ENCODE measurements at places on chromosomes 5 and 9.
A peak's percentile ranks its signal among the peaks of the same experiment; 100 is the strongest.

DNA sequence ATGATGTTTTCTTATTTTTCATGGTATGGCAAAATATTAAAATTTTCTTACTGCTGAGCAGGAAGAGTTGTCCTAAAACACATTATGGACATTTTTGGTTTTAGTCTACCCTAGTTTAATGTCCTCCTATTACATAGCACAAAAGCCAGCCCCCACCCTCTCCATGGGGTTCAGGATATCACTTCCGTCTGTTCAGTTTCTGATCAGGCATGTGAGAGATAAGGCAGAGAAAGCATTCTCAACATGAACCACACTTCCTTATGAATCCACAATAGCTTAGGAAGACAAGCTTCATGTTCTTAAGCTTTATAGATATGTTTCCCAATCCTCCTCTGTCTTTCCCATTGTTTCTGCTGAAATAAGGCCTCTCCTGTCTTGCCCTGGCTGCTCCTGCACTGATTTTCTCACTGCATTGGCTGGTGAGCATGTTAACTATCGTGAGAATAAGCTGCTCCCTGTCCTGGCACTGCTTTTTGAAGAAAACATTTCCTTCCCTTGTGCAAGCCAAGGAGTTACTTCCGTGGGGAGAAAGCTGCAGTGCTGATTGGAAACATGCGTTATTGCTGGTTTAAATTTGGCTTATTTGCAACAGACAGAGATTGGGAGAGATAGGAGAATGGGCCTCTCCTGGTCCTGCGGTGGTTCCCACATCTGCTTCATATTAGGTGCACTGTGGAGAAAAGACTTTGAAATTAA is 260.3 kb upstream of the RPS23 start:
- no peak overlapping the region for H3K27ac ChIP-seq
- no peaks in the 10 kb centered on the region for H3K36me3 ChIP-seq
- no peak for DNase-seq
- no peaks in the 10 kb centered on the region for H3K4me1 ChIP-seq
- H3K27me3 ChIP-seq: no peaks in the 10 kb centered on the region
- H3K4me3 ChIP-seq: no peak overlapping the region

DNA sequence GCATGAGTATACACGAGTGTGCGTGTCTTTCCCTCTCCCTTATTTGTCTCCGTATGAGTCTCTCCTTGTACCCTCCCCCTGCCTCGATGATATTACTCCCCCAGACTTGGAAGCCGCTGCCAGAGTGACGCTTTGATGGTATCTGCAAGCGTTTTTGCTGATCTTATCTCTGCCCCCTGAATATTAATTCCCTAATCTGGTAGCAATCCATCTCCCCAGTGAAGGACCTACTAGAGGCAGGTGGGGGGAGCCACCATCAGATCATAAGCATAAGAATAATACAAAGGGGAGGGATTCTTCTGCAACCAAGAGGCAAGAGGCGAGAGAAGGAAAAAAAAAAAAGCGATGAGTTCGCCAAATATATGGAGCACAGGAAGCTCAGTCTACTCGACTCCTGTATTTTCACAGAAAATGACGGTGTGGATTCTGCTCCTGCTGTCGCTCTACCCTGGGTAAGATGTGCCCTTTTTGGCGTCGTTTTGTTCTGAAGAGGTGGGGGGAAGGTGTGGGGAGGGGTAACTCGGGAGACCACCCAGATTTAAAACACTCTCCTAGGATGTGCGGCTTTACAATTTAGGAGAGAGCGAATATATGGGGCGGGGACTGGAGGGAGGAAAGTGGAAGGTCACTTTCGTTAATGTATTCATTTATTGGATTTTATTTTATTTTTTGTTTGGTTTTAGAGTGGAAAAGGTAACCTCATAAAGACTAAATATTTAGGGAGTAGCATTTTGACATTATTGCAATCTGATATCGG is at the start of gene GABRG2:
Gene GABRG2, plus strand, starts transcription at position 119 of the 757 bp plus-strand sequence. Its CDS starts 227 bp downstream, at position 346.
- H3K4me3 ChIP-seq: no peak within 1 kb of the TSS
- no peak for DNase-seq
- H3K27me3 ChIP-seq: no peaks in the 10 kb centered on the region
- H3K36me3 ChIP-seq: no peaks in the 10 kb centered on the region

DNA sequence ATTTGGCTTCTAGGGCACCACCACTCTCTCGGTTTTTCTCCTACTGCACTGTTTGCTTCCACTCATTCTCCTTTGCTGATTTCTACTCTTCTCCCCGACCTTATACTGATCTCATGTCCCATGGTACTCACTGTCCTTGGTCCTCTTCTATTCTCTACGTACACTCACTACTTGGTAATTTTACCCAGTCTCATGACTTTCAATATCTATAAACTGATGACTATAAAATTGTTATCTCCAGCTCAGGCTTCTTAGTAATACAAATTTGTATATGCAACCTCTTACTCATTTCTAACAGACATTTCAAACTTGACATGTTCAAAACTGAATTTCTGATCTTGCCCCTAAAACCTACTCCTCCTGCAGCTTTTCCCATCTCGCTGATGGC is 4.1 kb downstream of the RAPGEF6 start:
- H3K27me3 ChIP-seq: no peaks in the 10 kb centered on the region
- peaks cover 1% of the 10 kb centered on the region for H3K36me3 ChIP-seq
- peaks cover 29% of the 10 kb centered on the region for H3K4me1 ChIP-seq
- DNase-seq: no peak
- H3K4me3 ChIP-seq: no peak overlapping the region
- no peak overlapping the region for H3K27ac ChIP-seq

- no peak for DNase-seq
- no peaks in the 10 kb centered on the region for H3K4me1 ChIP-seq
- H3K4me3 ChIP-seq: no peak overlapping the region
- H3K27me3 ChIP-seq: peaks cover 3% of the 10 kb centered on the region
Observed at GRCh38 chr9:78502566-78502965, 205.6 kb downstream of the PSAT1 start.

DNA sequence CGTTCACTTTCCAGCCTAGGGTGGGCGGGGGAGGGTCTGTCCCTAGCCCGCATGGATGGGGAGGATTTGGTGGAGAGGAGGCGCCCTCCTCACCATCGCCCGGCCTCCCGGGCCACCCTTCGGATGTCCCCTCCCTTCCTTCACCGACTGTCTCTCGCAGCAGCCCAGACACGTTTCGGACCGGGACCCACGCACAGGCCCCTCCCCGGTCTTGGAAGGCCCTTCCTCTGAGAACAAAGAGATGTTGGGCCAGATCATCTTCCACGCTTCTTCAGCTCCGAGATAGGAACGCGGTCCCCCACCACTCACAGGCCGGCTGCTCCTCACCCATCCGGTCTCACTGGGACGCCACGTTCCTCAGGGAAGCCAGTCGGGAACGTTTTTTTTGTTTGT is 640 bp upstream of the DPM2 start:
- H3K27ac ChIP-seq: peak overlapping the region; percentile 87
- H3K4me1 ChIP-seq: peaks cover 35% of the 10 kb centered on the region
- H3K4me3 ChIP-seq: peak overlapping the region; percentile 74
- no peaks in the 10 kb centered on the region for H3K27me3 ChIP-seq
- no peak for DNase-seq
- H3K36me3 ChIP-seq: peaks cover 15% of the 10 kb centered on the region

DNA sequence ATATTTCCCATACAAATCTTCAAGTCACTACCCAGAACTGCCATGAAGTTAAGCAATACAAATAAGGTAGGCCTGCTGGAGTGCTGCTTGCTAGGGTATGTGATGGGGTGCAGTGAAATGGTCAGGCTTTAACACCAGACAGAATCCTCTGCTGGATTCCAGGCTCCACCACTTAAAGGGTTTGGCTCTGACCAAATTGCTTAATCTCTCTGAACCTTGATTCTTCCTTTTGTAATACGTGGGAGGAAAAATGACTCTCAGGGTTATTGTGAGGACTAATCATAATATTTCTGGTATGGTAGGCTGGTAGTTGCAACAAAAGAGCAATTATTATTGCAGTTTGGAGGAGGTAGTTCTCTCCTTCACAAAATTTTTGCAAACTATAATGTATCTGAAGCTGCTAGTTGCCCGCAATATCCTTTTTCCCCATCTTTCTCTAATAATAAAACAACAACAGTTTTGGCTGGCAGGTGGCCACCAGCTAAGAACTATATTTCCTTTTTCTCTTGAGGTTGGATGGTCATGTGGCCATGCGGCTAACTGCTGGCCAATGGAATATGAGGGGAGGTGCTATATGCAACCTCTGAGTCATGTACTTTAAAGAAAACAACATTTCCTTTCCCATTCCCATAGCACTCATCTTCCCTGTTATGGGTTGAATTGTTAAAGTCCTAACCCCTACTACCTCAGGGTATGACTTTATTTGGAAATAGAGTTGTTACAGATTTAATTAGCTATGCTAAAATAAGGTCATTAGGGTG is 44.1 kb downstream of the CCL28 start:
- H3K36me3 ChIP-seq: peaks cover 24% of the 10 kb centered on the region
- no peak for DNase-seq
- H3K4me1 ChIP-seq: no peaks in the 10 kb centered on the region

- peak overlapping the region; percentile 67 for H3K27ac ChIP-seq
- no peak for DNase-seq
Observed at GRCh38 chr5:80215523-80215922, 40.3 kb downstream of the SERINC5 start.

DNA sequence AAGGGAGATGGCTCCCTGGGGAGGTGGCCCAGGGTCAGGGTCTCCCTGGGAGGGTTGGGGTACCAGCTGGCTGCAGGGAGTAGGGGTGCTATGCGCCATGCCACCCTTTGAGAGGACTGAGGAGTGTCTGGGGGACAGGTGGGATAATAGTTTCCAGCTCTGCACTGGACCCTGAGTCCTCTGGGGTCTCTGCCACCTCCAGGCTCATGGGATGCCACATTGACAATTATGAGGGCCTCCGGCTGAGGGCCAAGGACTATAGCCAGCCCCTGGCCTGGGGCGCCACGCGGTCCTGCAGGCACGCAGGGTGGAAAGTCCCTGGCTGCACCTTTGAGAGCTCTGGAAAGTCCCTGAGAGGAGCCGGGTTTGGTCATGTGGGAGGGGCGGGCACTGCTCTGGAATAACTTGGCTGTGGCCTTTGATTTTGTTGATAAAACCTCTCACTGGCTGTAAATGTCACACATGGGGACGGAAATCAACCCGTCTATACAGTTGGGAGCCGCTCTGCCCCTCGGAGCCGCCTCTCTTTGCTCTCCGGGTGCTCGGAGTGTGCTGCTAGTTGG is 16.0 kb downstream of the TRAF2 start:
- peak overlapping the region; percentile 96 for H3K27ac ChIP-seq
- no peaks in the 10 kb centered on the region for H3K27me3 ChIP-seq
- peaks cover 24% of the 10 kb centered on the region for H3K4me1 ChIP-seq
- H3K4me3 ChIP-seq: peak overlapping the region; percentile 63

- H3K4me3 ChIP-seq: no peak overlapping the region
- H3K4me1 ChIP-seq: no peaks in the 10 kb centered on the region
- H3K27me3 ChIP-seq: no peaks in the 10 kb centered on the region
- no peak for DNase-seq
Observed at GRCh38 chr9:13915591-13916301, 398.2 kb downstream of the NFIB start.
